Cerebellar nuclear complex (tissue), 1 donor: ENCODE measurements at places on chromosomes 1 and 21.

DNA sequence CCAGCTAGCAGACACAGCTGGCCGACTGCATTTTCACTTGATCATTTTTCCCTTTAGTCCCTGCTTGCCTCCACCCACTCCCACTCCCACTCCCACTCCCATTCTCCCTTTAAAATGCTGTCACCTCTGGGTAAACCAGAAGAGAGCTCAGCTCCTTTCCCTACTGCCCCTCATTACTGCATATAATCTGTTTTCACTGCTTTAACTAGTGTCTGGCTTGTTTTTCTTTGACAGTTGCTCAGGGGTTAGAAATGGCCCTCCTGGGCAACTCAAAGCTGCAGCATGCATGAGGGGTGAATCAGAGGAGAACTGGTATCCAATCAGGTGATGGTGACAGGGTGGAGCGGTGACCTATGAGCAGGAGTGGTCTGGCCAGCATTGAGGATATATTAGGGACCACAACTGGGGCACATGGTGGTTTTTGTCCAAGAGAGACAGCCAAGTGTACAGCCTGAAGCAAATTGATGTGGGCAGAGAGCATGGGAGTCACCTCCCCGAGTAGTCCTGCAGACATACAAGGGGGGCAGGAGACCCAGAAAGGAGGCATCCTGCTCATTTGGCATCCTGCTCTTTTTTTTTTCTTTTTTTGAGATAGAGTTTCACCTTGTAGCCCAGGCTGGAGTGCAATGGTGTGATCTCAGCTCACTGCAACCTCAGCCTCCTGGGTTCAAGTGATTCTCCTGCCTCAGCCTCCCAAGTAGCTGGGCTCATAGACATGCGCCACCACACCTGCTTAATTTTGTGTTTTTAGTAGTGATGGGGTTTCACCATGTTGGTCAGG lies 42.6 kb upstream of the SRSF10 start:
- DNase-seq = no peak

- DNase-seq = no peak
These were observed 14.7 kb upstream of the KCNJ15 start for GRCh38 chr21:38242061-38242460.

- DNase-seq = no peak
These were observed 38.3 kb downstream of the PHC2 start for GRCh38 chr1:33392639-33393038.

- DNase-seq = no peak
These were observed 67.2 kb downstream of the HMGB4 start for GRCh38 chr1:33931111-33931475.
